NCI-H524 (cell line): ENCODE measurements at places on chromosomes 13 and 19.
A peak's percentile ranks its signal among the peaks of the same experiment; 100 is the strongest.

DNA sequence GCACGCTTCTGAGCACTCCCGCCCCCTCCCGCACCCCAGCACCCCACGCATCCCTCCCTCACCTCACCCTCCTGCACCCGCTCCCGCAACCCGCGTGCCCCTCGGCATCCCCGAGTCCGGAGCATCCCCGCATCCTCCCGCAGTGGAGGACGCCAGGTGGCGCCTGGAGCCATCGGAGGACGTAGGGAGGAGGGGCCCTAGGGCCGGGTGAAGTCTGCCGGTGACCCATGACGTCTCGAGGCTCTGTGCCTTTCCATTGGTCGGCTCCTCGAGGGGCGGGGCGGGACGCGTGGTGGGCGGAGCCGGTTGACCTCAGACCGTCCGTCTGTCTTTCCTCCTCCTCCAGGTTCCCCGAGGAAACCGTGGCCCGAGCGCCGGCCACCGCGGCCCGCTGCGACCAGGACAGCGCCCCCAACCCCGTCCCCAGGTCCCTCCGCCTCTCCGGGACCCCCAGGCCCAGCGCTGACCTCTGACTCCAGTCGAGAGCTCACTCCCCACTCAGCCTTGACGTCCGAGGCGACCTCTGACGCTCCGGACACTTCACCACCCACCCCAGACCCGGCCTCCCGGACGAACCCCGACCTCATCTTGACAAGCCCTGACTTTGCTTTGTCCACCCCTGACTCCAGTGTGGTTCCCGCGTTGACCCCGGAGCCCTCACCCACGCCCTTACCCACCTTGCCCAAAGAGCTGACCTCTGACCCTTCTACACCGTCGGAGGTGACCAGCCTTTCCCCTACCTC, 19.9 kb downstream of the SBK2 start:
- DNase-seq: peak; percentile 80

- DNase-seq: no peak
Measured at GRCh38 chr13:90531744-90532143, 815.7 kb upstream of the MIR17HG start.

GRCh38 chr13:57832187-57832586, 200.6 kb downstream of the PCDH17 start:
- DNase-seq: no peak

DNA sequence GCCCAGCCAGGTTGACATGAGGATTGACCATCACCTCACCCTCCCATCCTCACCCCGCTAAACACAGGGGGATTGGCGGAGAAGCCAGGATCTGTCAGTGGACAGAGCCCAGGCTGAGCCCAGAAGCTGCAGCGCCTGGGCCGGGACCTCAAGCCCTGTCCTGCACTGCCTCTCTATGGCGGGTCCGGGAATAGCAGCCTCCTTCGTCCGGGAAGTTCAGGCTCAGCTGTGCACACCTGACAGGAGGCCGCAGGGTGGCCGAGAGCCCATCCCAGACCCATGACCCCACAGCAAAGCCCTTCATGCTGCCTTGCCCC, 67.8 kb downstream of the SPACA7 start:
- peak; percentile 9 for DNase-seq

GRCh38 chr19:28934631-28935030, 278.3 kb downstream of the UQCRFS1 start:
- no peak for DNase-seq

DNA sequence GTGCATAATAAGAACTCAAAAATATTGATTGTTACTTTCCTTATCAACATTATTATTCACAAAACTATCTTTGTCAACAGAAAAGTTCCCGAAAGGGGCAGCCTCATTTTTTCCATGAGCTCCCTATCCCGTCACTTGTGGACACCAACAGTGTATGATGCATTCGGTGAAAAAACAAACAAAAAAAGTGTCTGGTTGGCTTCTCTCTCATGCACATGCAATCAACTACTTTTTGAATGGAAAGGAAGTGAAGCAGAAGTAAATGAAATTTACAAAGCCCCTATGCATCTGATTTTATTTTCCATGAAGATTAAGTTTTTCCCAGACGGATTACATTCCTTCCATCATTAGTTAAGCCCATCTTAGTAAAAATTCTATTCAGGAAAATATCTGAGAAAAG, 526.9 kb downstream of the RFC3 start:
- no peak for DNase-seq

DNA sequence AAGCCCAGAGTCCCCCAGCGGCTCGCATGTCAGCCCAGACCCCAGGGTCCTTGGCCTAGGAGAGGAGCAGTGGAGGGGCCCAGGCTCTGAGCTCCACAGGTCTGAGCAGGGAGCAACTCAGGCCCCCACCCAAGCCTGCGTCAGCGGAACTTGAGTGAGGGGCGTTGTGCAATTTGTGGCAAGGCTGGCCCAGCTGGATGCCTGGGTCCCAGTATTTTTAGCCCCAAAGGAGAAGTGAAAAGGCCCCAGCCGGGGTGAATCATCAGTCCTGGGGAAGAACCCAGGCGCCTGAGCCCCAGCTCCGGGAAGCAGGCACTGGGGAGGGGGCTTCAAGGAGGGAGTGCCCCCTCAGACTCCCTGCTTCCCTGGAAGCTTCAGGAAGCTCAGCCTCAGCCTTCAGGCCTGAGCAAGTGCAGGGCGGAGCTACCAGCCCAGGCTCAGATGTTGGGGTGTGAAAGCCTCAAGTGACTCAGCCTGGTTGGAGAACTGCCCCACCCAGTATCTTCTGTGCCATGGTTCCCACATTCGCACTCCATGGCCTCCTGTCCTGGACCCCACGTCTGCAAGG, 7.2 kb downstream of the MED29 start:
- no peak for DNase-seq

GRCh38 chr13:113063091-113063491, 42.5 kb upstream of the F7 start:
- no peak for DNase-seq

- peak; percentile 35 for DNase-seq
Measured at GRCh38 chr19:17402982-17403855, 2.2 kb downstream of the BST2 start.

DNA sequence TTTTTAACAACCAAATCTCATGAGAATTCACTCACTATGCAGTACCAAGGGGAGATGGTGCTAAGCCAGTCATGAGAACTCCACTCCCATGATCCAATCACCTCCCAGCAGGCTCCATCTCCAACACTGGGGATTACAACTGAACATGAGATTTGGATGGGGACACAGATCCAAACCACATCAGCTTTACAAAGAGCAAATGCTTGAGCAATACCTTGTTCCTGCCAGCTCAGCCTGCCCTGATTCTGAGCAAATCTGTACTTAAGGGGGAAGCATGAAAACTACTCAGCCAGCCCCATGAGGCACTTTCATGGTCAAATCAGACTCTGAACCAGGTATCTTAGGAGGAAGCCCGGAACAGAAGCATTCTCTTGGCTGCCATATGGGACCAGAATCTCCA, 259.9 kb downstream of the TBC1D4 start:
- no peak for DNase-seq

DNA sequence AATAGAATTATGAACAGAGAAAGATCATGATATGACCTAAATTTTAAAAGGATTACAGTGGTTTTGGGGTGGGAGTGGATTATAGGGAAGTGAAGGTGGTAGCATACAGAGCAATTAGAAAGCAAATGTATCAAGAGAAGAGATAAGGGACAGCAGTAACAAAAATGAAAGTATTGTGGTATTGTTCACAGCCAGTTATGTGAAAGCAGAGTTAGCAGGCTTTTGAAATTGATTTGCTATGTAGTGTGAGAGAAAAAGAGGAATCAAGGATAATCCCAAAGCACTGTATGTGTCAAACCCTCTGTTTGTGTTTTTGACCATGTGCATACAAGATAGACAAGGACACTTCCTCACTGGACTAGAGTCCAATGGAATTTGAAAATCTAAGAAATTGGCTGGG, 1721.4 kb downstream of the PCDH9 start:
- no peak for DNase-seq

GRCh38 chr19:5831159-5831558, 8.3 kb downstream of the FUT6 start:
- DNase-seq: no peak

- DNase-seq: no peak
Measured at GRCh38 chr13:99726282-99726894, 225.1 kb downstream of the TM9SF2 start.

DNA sequence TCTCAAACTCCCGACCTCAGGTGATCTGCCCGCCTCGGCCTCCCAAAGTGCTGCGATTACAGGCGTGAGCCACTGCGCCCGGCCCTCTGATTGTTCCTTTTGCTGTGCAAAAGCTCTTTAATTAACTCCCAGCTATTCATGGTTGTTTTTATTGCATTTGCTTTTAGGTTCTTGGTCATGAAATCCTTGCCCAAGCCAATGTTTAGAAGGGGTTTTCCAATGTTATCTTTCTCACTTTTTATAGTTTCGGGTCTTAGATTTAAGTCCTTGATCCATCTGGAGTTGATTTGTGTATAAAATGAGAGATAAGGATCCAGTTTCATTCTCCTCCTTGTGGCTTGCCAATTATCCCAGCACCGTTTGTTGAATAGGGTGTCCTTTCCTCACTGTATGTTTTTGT, 19.2 kb upstream of the GRTP1 start:
- no peak for DNase-seq

GRCh38 chr19:38551450-38551813, 66.3 kb downstream of the MAP4K1 start:
- no peak for DNase-seq

- DNase-seq: no peak
Measured at GRCh38 chr13:55263045-55263444, 1877.7 kb upstream of the PRR20A start.

DNA sequence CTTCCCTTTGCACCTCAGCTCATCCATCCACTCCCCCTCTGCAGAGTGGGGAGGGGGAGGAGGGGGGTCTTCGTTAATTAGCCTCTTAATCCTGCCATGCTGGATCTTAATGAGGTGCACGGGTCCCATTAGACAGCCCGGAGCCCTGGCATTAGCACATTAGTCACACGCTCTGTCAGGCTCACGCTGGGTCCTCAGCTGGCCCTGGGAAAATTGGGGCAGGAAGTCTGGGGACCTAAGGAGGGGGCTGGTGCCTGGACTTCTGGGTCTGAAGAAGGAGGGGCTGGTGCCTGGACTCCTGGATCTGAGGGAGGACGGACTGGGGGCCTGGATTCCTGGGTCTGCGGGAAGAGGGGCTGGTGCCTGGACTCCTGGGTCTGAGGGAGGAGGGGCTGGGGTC, 444 bp upstream of the NCCRP1 start:
- DNase-seq: peak; percentile 35

- peak; percentile 21 for DNase-seq
Measured at GRCh38 chr19:9836021-9836420, 903 bp downstream of the PIN1 start.

DNA sequence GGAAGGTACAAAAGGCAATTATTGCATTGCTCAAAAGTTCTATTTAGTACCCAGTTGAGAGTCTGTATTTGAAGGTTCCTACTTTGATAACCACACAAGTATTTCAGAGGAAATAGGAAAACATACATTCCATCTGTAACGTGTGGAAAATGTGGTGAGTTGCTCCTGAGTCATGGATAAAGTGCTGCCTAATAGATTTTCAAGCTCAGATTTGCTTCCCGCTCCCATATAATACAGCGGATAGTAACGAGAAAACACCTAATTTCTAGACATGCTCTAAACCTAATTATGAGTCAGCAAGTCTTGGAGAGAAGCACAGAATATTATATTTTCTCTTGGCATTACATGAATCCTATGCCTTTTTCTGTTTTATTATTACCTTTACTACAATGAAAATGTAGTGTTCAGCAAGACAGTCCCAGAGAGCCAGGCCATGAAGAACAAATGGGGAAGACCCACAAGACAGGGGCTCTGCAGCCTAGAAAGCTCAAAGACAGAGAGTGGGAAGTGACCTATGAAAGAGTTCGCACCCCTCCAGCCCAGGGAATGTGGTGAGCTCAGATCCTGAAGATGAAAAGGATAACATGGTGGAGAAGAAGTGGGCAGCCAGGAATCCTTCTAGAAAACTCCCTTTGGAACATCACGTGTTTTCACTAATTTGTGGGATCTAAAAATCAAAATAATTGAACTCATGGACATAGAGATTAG, 116.1 kb downstream of the STARD13 start:
- DNase-seq: no peak

- DNase-seq: no peak
Measured at GRCh38 chr19:37969695-37970094, 62.7 kb downstream of the SIPA1L3 start.

DNA sequence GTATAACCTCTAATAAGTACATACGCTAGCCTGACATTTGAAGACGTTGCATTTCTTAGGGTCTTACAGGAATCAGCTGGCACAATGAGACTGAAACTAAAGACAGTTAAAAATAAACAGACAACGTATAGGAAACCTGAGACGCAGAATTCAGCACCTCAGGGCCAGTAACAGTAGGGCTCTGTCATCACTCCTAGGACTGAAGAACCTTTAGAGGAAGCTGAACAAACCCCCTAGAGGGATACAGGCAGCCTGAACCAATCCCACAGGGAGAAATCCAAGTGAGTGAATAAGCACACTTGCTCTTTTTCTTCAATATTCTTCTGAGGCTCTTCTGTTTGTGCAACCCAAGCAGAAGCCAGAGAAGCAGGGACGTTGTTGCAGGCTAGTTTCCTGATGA, 53.9 kb upstream of the KLHL1 start:
- no peak for DNase-seq
